ENCODE measurements at places on chromosomes 16 and 17.

GRCh38 chr16:28110479-28110878 lies 47.0 kb upstream of the GSG1L start:
- no peaks in the 10 kb centered on the region for H3K27me3 ChIP-seq
- peaks cover 44% of the 10 kb centered on the region for H3K36me3 ChIP-seq
- no peak overlapping the region for H3K27ac ChIP-seq
- H3K4me1 ChIP-seq = peaks cover 3% of the 10 kb centered on the region
- no peak for DNase-seq

GRCh38 chr17:3966720-3967363 lies 2.6 kb upstream of the ATP2A3 start:
- H3K27me3 ChIP-seq = peaks cover 36% of the 10 kb centered on the region
- no peaks in the 10 kb centered on the region for H3K36me3 ChIP-seq
- H3K4me1 ChIP-seq = no peaks in the 10 kb centered on the region
- no peak overlapping the region for H3K27ac ChIP-seq
- no peak for DNase-seq

GRCh38 chr17:17768424-17769088 lies 68.2 kb downstream of the SREBF1 start:
- peak overlapping the region; percentile 88 for H3K27ac ChIP-seq
- DNase-seq = no peak
- no peak overlapping the region for H3K4me3 ChIP-seq
- H3K36me3 ChIP-seq = peaks cover 18% of the 10 kb centered on the region

DNA sequence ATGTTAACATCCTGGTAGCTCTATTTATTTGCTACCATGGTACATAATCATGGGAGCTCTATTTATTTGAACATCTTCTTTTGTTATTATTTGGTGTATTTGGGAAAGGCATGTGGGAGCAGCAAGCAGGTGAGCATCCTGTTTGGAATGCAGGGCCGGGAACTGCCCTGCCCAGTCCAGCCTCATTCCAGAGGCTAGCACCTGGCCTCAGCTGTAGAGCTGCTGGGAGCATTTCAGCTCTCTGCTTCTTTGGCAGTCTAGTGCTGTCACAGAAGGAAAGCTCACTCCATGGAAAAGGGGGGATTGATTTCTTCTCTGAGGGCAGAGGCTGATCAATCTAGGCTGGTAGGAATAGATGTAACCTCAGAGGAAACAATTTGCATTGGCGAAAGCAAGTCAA lies 112.5 kb downstream of the WWOX start:
- no peaks in the 10 kb centered on the region for H3K36me3 ChIP-seq
- no peak for DNase-seq
- H3K27ac ChIP-seq = no peak overlapping the region

GRCh38 chr16:60586493-60586892 lies 1449.7 kb downstream of the CDH8 start:
- H3K4me3 ChIP-seq = no peak overlapping the region
- no peak for DNase-seq
- H3K36me3 ChIP-seq = no peaks in the 10 kb centered on the region
- no peaks in the 10 kb centered on the region for H3K27me3 ChIP-seq
